ENCODE measurements at places on chromosomes 3 and 15.

GRCh38 chr3:11509173-11510000 lies 134.3 kb downstream of the VGLL4 start:
- DNase-seq, result no peak

- DNase-seq, result no peak
These were observed 444.9 kb upstream of the THBS1 start for GRCh38 chr15:39135989-39136388.

DNA sequence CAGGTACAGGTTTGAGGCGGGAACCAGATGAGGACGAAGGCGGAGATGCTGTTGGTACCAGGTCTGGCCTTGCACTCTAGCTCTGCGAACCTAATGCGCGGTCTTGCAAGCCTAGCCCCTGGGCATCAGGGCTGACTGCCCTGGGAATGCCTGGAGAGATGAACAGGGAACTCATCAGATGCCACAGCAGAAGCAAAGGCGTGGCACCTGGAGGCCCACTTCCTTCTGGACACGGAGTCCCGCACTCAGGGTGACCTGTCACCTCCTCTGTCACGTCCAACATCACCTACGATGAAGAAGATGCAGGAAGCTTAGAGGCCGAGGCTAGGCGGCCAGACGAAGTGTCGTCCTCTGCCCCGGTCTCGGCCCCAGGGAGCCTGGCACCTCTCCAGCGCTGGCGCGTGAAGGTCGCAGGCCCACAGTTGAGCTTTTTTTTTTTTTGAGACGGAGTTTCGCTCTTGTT lies 9.4 kb downstream of the RPLP1 start:
- no peak for DNase-seq

GRCh38 chr15:64930019-64930652 lies 18.4 kb downstream of the ANKDD1A start:
- no peak for DNase-seq

- DNase-seq, result no peak
These were observed 171.4 kb downstream of the NSUN3 start for GRCh38 chr3:94234177-94234788.

DNA sequence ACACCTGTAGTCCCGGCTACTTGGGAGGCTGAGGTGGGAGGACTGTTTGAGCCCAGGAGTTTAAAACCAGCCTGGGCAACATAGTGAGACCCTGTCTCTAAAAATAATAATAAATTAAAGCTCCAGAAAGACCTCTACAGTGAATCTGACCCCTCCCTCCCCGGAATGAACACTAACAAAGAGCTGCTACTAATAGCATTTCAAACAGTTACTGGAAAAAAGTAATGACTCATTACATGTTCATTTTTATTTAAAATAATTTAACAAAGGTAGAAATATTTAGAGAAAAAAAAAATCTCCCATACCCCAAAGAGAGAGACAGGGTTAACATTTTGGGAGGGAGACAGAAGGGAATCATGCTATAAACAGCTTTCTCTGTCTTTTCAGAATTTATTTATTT lies 2.2 kb upstream of the UBA3 start:
- no peak for DNase-seq

- peak; percentile 36 for DNase-seq
These were observed 4.5 kb downstream of the HEMK1 start for GRCh38 chr3:50573566-50574443.

- DNase-seq, result no peak
These were observed 230.3 kb upstream of the TLE3 start for GRCh38 chr15:70327856-70328678.

DNA sequence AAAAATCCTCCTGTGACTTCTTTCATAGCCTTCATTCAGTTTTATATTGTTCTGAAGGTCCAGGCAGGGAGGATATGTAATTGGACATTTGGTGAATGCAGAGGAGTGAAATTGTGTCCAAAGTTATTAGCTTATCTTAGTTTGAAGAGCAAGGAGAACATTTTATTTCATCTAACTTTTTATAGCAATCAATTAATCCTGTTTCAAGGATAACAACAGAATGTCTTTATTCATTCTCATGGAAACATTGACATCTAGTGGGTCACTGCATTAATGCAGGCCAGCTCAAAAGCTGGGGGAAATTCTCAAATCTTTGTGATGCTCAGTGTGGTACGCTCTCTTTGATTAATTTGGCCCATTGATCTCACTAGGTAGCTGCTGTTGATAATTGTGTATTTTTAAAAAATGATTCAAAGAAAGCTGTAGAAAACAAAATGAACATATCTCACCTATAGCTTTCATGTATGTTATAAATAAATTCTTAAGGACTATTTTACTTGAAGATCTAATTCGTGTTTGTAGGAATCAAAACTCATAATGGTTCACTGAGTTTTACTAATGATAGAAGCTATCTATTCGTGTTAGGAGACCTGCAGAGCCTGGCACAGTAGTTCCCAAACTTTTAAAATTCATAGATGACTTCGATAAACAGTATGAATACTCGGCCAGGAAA lies 150.8 kb upstream of the KCNMB2 start:
- peak; percentile 13 for DNase-seq

DNA sequence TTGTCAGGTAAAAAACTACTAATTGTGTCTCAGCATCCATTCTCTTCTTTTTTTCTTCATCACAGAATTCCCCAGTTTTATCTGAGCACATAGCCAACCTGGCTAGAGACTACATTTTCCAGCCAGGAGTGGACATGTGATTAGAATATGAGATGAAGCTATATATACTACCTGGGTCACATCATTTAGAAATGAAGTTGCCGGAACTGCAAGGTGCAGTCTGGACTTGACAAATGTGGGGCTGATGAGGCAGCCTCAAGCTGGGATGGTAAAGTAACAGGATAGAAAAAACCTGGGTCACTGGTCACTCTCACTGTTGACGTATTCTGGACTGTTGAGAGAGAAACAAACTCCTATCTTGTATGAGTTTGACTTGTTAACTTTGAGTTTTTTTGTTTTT lies 99.6 kb downstream of the STRIT1 start:
- DNase-seq, result no peak

DNA sequence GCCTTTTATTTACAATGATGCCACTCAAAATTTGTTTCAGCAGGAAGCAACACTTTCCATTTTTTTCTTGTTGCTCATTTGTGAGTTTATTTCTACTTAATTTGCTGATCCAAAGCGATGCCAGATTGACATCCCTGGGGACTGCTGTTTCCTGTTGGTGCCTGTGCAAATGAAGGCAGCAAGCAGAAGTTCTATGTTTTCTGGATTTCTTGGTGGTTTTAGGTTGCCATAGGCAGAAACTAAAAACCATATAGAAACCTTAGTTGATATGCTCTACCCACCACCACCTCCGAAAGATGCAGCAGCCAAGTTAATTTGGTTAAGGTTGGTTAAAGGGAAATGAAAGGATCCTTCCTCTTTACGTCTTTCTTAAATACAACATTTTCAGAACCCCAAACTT lies 356.2 kb downstream of the RBMS3 start:
- DNase-seq, result no peak

DNA sequence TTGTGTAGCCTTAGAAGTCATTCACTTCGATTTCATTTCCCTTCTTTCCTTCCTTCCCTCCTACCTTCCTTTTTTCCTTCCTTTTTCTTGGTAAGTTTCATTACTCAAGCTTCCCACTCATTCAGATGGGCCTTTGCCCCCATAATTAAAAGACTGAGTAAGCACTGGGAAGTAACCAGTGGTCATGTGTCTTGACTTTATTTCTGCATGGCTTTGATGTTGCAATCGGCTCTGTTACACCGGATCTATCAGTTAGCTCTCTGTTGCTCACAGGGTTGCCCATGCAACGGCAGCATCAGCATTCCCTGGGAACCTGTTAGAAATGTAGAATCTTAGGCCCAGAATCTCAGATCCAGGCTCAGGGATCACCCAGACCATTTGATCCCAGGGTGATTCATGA lies 25.6 kb upstream of the LARS2 start:
- DNase-seq, result no peak

GRCh38 chr15:92071045-92071634 lies 217.6 kb downstream of the SLCO3A1 start:
- no peak for DNase-seq

GRCh38 chr3:134690226-134690625 lies 39.4 kb upstream of the KY start:
- DNase-seq, result no peak

GRCh38 chr3:177251755-177252154 lies 54.5 kb upstream of the TBL1XR1 start:
- no peak for DNase-seq

DNA sequence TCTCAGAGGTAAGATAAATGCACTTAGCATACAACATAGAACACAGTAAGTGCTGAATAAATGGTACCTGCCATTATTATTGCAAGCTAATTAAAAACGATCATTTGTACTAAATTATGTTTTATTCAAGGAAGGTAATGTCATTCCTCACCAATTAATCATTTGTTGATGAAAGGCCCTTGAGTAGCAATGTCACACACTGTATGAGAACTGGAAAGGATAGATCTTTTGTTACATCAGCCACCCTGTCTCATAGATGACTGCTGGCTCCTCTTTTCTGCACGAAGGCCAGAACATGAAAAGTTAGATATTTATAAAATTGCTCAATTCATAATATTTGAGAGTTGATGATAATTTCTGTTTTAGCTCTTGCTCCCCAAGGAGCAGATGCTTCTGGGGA lies 415.4 kb downstream of the RBMS3 start:
- no peak for DNase-seq

DNA sequence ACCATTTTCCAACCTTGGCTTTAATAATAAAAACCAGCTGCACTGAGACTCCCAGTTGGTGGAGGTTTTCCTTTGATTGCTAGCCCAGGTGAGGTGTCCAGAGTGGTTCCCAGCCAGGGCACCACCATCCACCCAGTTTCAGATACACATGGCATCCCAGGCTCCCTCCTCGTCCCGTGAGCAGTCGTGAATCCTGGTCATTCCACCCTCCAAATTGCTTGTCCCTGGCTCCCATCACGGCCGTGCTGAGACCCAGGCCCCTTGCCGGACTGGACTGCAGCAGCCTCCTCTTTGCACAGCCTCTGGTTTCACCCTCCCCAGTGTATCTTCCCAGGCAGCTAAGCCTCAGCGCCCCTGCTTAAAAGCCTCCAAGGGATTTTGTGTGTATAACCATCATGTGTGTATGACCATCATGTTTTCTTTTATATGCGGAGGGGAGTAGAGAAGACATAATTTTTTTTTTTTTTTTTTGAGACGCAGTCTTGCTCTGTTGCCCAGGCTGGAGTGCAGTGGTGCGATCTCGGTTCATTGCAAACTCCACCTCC lies 106.3 kb downstream of the ETFA start:
- DNase-seq, result no peak

Measured in immature natural killer cell (primary cell).